ENCODE measurements at places on chromosomes 7 and 10.
A peak's percentile ranks its signal among the peaks of the same experiment; 100 is the strongest.

DNA sequence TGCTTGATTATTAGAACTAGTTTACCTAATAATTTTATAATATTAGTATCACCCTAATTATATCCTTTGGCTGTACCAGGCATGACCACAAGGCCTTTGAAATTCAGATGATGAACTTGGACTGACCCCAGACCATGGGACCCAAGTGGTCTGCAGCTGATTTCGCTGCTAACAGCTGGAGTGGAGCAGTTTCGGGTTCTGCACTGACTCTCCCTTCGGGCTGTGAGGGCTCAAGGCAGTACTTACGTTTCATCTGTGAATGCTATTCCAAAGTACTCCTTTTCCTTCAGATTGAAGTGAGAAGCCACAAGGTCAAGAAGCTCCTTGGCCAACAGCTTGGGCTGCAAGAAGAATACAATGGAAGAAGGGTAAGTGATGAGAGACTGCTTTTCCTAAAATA, 223.8 kb downstream of the PRPF18 start:
- no peak for DNase-seq

DNA sequence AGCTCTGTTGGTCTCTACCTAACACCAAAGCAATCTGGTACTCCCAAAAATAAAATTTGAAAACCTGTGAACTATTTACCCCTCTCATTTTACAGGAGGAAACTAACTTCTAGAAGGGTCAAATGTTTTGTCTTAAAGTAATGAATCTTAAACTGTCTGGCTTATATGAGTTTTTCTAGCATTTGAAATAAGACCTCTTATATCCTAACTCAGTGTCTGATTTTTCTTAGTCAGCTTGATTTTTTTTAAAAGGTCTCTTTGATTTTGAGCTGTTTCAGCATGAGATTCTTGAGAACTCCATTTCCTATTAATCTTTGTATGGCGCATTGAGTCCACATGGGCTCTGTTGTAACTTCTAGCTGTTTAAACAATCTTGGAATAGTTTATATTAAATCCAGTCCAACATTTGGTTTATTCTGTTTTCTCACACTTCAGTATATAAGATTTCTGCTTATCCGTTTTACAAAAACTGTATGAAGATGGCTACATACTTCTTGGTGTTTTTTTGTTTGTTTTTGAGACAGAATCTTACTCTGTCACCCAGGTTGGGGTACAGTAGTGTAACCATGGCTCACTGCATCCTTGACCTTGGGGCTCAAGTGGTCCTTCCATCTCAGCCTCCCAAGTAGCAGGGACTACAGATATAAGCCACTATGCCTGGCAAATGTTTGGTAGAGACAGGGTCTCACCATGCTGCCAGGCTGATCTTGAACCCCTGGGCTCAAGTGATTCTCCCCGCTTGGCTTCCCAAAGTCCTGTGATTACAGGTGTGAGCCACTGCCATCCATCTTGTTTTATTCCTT, 91.1 kb downstream of the PPP1R9A start:
- no peak for DNase-seq

DNA sequence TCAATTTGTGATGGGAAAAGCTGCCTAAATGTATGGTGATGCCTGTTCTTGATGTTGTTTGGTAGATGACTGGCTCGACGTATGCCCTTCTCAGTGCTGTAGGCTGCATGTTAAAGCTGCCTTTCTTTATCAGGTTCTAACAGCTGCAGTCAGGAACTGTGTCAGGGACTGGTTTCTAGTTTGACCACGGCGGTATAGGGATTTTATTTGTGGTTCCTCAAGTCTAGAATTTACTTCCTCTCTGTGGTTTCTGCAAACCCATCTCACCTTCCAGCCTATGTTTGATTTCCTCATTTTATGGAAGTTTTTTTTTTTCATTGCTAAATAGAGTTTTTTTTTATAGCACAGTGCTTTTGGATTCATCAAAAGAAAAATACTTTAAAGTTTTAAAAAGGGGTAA, 26.5 kb downstream of the LMTK2 start:
- DNase-seq: peak; percentile 92

DNA sequence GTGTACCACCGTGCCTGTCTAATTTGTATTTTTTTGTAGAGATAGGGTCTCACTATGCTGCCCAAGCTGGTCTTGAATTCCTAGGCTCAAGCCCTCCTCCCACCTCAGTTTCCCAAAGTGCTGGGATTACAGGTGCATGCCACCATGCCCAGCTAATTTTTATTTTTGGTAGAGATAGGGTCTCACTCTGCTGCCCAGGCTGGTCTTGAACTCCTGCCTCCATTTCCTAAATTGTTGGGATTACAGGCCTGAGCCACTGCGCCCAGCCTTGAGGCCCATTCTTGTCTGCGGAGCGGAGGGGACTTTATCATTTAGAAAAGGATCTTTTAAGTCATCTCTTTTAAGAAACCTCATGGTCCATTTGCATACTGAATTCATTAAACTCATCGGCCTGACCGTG, 221.4 kb upstream of the SH2B2 start:
- DNase-seq: no peak

- DNase-seq: no peak
Observed at GRCh38 chr10:61733358-61733940, 70.7 kb downstream of the CABCOCO1 start.

GRCh38 chr7:23472046-23472445, 1.8 kb upstream of the IGF2BP3 start:
- no peak for DNase-seq

GRCh38 chr10:79434821-79435251, 10.6 kb downstream of the ZCCHC24 start:
- no peak for DNase-seq

DNA sequence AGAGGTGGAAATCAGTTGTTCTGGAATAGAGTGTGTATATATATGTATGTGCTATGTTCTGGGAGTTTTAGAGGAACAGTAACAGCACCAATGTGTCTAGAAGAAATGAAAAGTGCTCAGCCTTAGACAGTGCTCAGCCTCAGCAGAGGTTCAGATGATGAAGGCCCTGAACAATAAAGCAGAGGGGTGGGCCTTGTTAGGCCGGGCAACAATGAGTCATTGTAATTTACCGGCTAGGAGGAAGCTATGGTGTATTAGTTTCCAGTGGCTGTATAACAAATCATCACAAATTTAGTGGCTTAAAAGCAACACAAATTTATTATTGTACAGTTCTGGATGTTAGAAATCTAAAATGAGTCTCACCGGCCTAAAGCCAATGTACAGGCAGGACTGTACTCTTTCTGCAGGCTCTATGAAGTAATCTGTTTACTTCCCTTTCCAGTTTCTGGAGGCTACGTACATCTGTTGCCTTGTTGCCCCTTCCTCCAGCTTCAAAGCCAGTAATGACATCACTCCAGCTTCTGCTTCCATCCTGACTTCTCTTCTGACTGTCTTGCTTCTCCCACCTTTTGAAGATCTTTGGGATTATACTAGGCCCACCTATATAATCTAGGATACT, 84.6 kb downstream of the CH25H start:
- DNase-seq: no peak

DNA sequence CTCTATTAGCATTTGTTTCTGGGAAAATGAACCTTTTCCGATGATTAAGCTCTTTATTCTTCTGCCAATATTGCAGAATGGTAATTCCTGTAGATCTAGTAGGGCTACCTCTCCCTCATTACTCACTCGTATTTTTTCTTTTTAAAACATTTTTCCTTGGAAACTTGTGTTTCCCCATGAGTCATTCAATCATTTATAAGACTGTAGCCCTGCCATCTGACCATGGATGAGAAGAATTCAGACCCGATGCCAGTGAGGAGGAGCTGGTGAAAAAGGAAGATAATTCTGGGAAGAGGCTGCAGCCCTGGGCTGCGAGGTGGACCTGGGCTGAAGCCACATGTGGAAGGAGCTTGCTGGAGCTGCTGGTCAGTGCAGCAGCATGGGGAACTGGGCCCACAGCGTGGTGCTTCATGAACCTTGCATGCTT, 242.8 kb downstream of the KLF6 start:
- DNase-seq: no peak

GRCh38 chr10:71531485-71532446, 135.0 kb downstream of the CDH23 start:
- peak; percentile 23 for DNase-seq

- DNase-seq: no peak
Observed at GRCh38 chr7:138243430-138243829, 167.2 kb downstream of the AKR1D1 start.

GRCh38 chr7:141221007-141221612, 147.2 kb downstream of the TMEM178B start:
- no peak for DNase-seq

GRCh38 chr10:13997650-13998049, 333.1 kb downstream of the FRMD4A start:
- no peak for DNase-seq

DNA sequence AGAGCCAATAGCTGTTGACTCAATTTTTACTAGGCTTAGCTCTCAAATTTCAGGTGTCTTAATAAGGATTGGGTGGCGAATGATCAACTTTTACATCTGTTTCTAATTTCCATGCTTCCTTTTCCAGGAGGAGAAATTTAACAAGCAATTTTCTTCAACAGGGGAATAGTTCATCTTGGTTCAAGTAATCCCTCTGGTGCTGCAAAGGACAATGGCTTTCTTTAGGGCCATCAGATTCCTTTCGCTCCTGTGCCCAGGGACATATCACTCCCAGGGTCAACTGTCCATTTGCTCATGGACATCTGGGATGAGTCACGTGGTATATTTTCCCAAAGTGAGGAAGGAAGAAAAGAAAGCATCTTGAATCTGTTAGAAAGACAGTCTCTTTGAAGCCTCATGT, 313.3 kb downstream of the FRMD4A start:
- DNase-seq: no peak

GRCh38 chr7:116165717-116166116, 44.6 kb upstream of the TES start:
- DNase-seq: peak; percentile 93
